ENCODE measurements at places on chromosomes 6 and 20.

GRCh38 chr20:4052554-4052953 is 37.2 kb upstream of the RNF24 start:
- no peak for DNase-seq

GRCh38 chr20:48875914-48876240 is 45.6 kb upstream of the ARFGEF2 start:
- no peak for DNase-seq

DNA sequence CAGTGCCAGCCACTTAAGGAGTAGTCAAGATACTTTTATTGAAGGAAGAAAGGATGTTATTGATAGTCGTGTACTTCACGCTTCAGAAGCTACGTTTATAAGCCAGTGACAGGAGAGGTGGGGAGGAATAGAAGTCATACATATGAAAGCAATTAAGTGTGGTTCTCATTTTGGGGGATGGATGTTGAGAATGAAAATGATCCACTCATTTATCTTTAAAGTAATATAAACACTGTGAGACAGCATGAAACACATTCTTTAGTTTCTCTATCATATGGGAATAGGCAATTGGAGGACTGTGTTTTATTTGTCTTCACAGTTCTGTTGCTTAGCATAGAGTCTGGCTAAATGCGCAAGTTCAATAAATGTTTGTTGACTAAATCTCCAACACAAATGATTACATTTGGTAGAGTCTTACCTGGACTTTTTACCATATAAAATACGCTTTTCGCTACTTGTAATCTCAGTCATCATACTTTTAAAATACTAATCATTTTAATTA is 35.2 kb downstream of the AK9 start:
- DNase-seq: no peak

- no peak for DNase-seq
Measured at GRCh38 chr6:15033850-15034203, 212.0 kb upstream of the JARID2 start.

DNA sequence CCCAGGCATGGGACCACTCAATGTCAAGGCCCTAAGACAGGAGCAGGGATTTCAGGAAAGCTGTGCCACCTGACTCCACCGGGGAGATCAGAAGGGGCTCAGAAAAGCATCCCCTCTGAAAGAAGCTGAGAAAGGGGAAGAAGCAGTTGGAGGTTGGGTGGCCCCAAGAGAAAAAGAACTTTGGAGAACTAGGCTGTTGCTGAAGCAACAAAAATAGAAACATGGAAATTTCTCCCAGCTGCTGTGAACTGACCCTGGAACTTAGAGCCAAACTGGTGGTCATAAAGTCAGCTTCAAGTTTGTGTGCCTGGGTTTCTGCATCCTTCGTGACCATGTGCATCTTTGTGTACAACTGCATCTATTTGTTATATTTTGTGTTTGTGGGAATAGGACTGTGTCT is 534.5 kb downstream of the MAFB start:
- DNase-seq: no peak

GRCh38 chr6:110949679-110950285 is 8.7 kb upstream of the GTF3C6 start:
- DNase-seq: no peak

- no peak for DNase-seq
Measured at GRCh38 chr20:9592419-9592818, 78.0 kb downstream of the LAMP5 start.

GRCh38 chr6:13038315-13038714 is 290.0 kb downstream of the TBC1D7 start:
- DNase-seq: no peak

GRCh38 chr6:155765275-155766194 is 309.9 kb upstream of the NOX3 start:
- DNase-seq: no peak

DNA sequence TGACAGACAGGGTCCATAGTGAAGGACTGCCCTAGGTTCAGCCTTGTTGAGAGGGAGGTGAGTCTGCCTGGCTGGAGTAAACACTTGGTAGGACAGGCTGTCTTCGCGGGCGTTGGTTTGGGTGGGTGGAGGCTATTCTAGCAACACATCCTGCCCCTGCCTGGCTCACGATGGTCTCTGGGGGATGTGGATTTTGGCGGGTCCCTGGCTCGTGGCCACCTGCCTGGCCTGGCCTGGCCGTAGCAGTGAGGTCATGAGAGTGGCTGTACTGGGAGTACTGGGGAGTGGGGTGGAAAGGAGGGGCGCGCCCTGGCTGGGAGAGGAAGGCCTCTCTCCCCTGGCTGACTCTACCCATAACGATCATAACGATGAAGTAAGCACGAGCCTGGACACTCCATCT is 30.2 kb upstream of the MRPS18A start:
- DNase-seq: no peak

GRCh38 chr6:50977796-50978195 is 159.1 kb downstream of the TFAP2B start:
- no peak for DNase-seq

GRCh38 chr20:31687777-31688176 is 34.9 kb downstream of the BCL2L1 start:
- no peak for DNase-seq
